Eye (tissue), 1 donor: ENCODE measurements at places on chromosomes 7 and 10.

- no peak for DNase-seq
Observed at GRCh38 chr7:9201928-9202327, 768.5 kb downstream of the NXPH1 start.

DNA sequence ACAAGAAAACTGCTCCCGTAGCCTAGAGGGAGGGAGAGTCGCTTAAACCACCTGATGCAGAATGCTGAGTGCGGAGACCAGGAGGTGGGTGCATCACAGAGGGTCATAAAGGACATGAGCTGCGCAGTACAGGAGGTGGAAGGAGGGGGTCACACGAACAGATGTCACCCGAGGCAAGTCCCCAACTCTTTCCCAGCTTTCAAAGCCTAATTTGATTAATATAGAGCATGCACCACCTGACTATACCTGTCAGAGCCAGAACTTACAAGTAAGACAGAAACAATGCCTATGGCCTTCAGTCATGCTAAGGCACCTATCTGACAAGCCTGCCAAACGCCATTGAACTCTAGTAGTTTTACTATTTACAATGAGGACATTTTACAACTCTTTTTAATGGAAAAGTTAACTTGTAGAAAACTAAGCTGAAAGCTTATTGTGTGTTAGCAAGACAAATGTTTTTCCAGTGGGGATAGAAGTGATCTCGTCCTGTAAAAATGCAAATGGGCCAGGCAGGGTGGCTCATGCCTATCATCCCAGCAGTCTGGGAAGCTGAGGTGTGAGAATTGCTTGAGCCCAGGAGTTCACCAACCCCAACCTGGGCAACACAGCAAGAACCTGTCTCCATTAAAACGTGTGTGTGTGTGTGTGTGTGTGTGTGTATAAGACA is 1.1 kb upstream of the VOPP1 start:
- no peak for DNase-seq

DNA sequence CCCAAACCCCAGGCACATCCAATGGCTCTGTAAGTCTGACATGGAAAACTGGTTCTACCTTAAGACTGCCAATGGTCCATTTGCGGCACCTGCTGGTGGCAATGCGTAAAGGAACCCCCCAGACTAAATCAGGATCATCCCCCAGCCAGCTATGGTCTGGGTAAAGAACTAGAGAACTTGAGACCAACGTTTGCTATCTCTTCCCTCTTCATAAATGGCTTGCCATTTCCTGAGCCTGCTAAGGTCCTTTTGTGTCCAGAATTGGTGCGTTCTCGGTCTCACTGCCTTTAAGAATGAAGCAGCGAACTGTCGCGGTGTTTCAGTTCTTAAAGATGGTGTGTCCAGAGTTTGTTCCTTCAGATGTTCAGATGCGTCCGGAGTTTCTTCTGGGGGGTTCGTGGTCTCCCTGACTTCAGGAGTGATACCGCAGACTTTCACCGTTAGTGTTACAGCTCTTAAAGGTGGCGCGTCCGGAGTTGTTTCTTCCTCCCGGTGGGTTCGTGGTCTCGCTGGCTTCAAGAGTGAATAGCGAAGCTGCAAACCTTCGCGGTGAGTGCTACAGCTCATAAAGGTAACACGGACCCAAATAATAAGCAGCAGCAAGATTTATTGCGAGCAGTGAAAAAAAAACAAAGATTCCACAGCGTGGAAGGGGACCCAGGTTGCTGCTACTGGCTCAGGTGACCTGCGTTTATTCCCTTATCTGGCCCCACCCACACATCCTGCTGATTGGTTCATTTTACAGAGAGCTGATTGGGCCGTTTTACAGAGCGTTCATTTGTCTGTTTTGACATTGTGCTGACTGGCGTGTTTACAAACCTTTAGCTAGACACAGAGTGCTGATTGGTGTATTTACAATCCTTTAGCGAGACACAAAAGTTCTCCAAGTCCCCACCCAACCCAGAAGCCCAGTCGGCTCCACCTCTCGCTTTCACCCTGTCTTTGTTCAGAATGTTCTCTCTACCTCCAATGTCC is 95.4 kb downstream of the ELMO1 start:
- DNase-seq: no peak

DNA sequence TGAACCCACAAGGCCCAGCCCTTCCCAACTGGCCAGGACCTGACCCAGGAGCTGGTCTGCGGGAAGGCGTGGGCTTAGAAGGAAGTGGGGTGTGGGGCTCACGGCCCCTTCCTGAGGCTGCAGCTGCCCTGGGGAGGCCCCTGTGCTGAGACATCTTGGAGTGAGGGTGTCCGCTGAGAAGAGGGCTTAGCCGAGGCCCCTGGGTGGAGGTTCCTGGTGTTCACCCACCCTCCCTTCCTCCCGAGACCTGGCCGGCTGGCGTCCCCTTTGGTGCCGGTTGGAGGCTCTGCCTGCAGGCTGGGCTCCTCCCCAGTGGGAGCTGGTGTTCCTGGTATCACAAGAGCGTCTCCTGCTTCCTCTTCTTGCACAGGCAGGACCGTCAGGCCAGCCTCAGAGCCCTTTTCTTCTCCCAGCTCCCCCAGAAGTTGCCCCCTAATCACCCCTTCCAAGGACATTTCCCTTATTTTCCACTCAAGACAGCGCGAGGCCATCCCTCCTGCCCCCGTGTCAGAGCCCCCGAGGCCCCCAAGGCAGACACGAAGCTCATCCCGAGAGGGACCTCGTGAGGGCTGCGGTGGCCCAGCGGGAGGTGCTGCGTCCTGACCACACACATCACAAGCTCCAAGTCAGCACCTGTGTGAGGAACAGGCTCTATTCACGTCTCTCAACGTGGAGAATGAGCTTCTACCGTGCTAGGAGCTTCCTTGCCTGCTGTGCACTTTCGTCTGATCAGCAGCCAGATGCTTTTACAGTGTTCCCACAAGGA is 25.1 kb upstream of the FAM20C start:
- DNase-seq: no peak

DNA sequence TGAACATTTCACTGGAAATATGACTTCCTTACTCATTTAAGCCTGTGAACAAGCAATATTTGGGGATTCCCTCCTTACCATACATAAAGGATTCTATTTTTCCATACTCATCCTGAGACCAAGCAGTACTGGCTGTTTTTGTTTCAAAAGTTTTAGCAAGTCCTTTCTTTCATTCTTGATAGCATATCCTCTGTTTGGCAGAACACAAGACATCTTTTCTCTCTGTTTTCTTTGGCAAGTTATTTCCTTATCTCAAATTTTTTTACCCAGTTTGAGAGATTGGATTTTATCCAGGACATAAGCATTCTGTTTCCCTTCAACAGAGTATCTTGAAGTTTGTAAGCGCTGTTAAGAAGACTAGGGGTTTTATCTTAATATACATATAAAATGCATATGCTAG is 3.0 kb upstream of the WASL start:
- no peak for DNase-seq

GRCh38 chr7:121371367-121371766 is 24.7 kb downstream of the FAM3C start:
- no peak for DNase-seq

- no peak for DNase-seq
Observed at GRCh38 chr7:98655611-98656010, 38.5 kb downstream of the NPTX2 start.

DNA sequence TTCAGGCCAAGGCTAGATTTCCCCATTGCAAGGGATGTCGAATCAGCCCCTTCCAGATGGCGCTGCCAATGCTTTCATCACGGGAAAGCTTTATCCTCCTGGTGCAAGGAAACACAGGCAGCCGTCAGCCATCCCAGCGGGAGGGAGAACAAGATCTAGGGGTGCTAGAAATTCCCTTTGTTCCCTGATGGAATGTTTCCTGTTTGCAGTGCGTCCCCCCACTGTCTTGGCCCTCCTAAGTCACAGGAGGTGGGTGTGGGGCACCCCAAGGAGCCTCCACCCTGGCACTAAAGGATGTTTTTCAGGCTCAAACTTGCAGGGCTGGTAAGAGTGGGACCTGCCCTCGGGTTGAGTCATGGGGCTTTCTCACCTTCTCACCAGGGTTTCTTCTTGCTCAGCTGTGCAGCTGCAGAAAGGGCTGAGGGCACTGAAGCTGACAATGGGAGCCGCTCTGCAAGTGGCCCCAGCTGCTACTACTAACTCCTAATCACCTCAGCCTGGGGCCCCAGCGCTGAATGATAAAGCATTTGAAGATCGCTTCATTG is 103.6 kb downstream of the PRPF18 start:
- DNase-seq: no peak

DNA sequence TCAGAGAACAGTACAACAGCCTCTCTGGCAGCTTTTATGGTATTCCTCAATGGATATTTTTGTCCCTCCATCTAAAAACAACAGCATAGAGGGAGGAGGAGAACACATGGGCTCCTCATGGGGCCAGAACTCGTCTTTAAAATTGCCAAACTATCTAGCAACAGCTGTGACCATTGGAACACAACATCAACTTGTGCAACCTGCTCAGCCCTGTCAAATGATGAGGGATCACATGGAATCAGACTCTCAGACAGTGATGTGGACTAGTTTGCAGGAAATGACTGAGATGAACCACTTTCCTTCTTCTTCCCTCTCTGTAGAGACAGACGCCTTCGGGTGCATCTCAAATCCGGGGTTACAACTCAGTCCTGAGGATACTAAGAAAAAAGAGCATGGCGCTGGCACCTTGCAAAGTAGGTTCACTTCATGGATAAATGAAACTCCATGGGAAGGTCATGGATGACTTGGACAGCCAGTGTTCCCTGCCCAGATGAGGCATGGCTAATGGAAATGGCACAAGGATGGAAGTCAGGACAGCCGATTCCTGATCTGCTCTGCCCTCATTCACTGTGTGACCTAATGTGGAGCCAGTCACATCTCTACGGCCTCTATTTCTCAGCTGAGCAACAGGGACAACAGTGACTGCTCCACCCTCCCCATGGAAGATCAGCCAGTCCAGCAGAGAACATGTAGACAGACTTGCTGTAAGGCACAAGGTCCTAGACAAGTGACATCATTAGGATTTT is 24.6 kb upstream of the DGKI start:
- DNase-seq: no peak

- no peak for DNase-seq
Observed at GRCh38 chr10:20954519-20954918, 57.4 kb upstream of the NEBL start.

DNA sequence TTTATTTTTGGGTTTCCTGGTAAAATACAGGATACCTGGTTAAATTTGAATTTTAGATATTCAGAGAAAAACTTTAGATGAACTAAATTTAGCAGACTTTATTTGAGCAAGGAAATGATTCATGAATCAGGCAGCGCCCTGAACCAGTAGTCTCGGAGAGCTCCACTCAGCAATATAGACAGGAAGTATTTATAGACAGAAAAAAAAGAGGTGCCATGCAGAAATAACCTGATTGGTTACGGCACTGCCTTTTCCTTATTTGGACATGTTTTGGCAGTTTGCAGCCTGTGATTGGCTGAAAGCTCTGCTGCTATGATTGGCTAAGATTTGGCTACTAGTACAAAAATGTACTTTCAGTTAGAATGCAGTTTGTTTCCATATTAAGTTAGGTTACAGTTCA is 198.3 kb upstream of the DKK1 start:
- DNase-seq: no peak

DNA sequence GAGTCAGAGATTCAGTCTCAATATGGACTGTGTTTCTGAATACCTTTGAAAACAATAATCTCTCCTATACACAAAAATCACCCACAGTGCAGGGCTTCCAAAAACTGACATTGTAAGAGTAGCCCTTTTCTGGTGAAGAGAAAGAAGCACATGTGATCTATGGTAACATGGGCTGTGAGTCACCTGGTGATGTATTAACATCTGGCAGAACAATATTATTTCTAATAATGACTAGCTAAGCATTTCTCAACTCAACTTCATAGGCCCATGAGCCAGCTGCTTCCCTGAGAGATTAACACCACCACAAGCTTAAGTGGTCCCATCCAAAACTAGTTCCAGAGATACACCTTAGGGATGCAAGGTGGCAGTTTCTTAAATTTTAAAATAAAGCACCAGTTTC is 331.0 kb upstream of the NRP1 start:
- DNase-seq: no peak

DNA sequence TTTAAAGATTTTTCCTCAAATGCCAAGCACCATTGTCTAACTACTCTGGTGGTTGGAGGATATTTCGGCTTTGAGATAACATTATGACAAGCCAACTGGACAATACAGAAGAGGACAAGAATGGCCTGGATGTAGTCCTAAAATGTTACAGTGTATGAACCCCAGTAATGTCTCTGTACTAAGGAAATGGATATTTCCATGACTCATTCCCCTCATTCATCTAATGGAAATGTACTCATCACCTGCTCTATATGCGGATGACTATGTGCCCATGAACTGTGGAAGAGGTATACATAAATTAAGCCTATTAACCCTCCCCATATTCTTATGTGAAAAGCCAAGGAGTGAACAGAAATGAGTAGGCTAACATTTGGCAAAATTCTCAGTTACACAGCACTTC is 207.9 kb downstream of the CACNA2D1 start:
- DNase-seq: no peak

DNA sequence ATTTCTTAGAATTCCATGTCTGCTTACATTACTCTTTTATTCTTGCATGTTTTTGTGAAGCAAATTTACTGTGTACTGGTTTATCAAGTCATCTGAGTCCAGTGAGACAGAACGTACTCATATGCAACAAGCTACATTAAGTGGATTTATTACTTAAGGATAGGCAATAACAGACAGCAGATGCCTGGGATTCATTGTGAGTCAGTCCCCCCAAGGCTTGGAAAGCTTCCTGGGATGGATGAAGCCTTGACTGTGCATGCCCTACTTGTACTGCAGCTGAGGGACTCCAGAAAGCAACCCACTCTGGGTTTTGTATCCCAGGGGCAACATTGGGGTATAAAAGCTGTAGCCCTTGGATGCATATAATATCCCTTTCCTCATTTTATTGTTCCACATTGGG is 113.4 kb upstream of the RAB18 start:
- no peak for DNase-seq

DNA sequence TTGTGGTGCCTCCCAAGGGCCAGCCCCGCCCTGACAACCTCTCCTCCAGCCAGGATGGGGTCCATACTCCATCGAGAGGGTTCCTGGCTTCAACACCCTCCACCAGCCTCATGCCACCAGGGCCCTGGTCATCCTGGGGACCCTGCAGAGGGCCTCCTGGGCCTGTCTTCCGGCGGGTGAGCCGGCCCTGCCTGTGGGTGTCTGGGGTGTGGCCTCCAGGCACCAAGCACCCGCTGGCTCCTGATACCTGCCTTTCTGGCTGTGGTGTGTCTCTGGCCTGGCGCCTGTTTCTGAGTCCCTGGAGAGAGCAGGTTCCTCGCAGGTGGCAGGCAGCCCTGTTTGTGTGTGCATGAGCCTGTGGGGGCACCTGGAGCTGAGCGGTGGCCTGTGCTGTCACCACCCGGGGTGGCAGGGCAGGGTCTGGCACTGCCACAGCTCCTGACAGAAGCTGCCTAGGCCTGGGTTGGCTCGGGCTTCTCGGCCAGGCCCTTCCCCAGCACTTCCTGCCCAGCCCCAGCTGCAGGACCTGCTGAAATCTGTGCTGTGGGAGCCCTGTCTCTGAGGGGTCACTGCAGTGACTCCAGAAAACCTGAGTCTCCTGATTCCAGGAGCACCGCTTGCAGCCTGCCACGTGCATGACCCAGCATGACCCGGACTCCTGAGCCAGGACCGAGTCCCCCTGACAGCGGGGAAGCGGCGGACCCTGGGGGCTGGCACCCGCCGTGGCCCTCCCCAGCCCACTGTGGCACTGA is 18.4 kb downstream of the ADAM8 start:
- DNase-seq: no peak
